Activated naive CD4-positive, alpha-beta T cell treated with anti-CD3 and anti-CD28 coated beads for 36 hours (primary cell): ENCODE measurements at places on chromosomes 7 and 10.

- DNase-seq: no peak
Observed at GRCh38 chr10:124700293-124701037, 43.7 kb downstream of the FAM53B start.

DNA sequence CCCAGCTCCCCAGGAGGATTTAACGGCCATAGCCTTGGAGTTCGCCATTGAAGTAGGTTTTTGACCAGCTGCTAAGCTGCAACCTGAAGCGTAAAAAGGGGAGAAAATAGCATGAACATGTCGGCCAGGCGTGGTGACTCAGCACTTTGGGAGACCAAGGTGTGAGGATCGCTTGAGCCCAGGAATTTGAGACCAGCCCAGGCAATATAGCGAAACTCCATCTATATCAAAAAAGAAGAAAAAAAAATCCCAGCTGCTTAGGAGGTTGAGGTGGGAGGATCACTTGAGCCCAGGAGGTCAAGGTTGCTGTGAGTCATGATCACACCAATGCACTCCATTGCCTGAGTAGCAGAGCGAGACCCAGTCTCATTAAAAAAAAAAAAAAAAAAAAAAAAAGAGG lies 32.2 kb upstream of the MCU start:
- no peak for DNase-seq

- no peak for DNase-seq
Observed at GRCh38 chr7:36726311-36726710, 2.0 kb upstream of the AOAH start.

- no peak for DNase-seq
Observed at GRCh38 chr10:34731885-34732701, 83.0 kb downstream of the PARD3 start.

GRCh38 chr7:8638076-8638475 lies 204.7 kb downstream of the NXPH1 start:
- DNase-seq: no peak

GRCh38 chr10:100705139-100705538 lies 40.2 kb upstream of the PAX2 start:
- DNase-seq: no peak

- no peak for DNase-seq
Observed at GRCh38 chr10:131781076-131781475, 119.7 kb upstream of the PPP2R2D start.
